ENCODE measurements at places on chromosomes 11 and 22.

GRCh38 chr22:46098525-46099475 is 51.5 kb upstream of the PPARA start:
- DNase-seq = no peak

DNA sequence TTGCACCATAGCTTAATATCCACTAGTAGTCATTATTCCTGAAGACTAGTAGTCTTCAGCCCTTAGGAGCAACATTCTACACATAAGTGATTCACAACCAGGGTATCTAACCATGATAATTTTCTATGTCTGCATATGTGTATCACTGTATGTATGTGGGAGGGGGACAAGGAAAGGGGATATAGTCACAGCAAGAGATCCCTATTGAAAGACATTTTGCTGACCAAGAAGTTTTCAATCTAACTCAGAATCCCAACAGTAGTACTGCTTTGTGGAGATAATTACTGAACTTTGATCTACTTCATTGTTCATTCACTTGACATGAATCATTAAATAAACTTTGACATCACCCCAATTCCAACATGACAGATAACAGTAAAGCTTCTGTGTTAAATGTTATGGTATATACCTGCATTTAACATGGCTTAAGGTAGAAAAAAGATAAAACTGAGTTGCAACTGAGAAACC is 10.3 kb downstream of the PIK3C2A start:
- no peak for DNase-seq

GRCh38 chr11:45468267-45468856 is 182.2 kb upstream of the SYT13 start:
- DNase-seq = no peak

- DNase-seq = no peak
These were observed 3.2 kb downstream of the NCF4 start for GRCh38 chr22:36863979-36864378.

DNA sequence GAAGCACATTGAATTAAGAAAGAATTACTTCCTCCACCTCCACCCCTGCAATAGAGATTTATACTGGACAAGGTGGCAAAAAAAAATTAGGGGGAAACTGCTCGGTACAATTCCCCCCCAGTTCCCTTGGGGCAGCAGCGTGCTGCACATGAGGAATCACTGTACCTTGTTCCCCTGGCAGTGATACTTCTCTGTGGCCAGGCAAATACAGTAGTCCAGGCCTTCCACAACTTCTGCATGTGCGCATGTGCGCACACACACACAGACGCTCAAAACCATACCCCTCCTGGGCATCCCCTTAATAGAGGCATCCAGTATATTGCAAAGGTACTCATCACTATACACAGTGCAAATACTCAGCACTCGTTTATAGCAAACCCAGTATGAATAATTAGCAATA is 68.9 kb downstream of the ARFGAP2 start:
- no peak for DNase-seq

DNA sequence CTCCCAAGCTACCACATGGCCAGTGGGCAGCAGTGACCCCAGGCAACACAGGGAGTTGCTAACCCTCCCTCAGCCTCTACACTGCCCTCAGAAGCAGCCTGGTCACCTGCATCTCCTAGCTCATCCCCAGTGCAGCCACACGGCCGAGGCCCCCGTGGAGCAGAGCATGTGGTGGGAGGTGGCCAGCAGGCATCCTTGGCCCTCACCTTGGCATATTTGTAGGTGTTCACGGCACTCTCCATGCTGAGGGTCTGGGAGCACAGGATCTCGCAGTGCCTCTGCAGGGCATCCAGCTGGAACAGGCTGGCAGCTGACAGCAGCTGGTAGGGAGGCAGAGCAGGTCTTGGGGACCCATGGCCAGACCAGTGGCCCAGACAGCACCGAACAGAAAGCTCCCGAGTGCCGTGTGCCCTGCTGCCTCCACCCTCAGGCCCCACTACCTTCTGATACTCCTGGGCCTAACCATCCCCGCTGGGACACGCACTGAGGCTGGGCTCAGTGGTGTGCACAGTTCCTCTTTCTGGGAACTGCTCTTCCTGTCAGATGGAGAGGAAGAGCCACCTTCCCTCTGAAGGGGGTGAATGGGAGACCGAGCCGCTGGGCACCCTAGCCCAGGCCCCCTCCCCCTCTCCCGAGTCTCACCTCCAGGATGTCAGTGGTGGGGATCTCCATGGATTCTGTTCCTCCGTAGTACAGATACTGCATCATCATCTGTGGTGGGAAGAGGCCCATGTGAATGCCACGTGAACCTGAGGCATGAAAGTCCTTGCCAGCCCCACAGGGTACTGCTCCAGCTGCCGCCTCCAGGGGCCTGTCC is 48.8 kb downstream of the NAT10 start:
- no peak for DNase-seq

DNA sequence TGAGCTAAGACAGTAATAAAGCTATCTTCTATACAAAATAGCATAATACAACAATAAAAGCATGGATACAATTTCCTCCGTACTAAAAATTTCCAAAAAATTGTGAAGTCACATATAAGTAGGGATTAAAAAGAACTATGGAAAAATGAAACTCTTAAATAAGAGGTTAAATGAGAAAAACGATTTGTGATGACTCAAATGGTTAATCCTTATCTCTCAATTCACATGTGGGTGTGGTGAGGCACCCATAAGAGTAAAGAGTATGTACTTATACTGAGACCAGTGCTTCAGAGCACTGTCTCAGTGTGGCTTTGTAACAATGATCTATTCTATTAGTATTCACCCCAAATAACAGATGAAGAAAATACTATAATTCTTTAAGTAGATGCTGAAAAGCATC is 25.0 kb upstream of the CCDC34 start:
- DNase-seq = no peak

DNA sequence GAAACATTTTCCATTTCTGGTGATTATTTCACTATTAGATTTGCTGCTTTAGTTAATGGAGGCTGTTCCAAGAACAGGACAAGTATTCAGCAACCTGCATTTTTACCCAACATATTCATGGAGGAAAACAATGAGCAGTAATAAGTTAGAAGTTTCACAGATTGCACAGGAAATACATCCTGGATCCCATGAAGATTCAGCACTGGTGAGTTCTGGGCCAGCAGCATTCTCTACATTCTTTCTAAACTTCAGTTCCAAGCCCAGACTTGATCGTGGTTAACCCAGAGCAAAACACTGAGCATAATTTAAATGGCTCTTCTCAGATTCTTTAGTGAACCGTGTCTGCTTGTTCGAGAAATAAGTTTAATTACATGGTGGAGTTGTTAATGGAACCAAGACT is 3.8 kb downstream of the FJX1 start:
- no peak for DNase-seq

GRCh38 chr11:116519499-116519898 is 253.3 kb downstream of the BUD13 start:
- DNase-seq = no peak

DNA sequence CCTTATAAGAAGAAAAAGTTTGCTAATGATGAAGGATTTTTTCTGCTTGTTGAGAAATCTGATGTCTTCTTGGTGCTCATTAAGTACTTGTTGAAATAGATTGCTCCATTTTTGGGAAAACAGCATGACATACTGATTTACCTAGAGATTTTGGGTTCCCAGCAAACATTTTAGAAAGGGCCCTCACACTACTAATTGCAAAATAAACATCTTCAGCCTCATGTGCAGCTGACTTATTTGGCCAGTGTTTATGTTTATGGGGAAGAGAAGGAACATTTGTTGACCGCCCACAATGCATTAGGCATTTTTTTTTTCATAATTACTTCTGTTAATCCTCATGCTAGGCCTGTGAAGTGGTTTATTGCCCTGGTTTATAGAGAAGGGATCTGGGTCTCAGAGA is 40.1 kb downstream of the LDLRAD3 start:
- DNase-seq = no peak

DNA sequence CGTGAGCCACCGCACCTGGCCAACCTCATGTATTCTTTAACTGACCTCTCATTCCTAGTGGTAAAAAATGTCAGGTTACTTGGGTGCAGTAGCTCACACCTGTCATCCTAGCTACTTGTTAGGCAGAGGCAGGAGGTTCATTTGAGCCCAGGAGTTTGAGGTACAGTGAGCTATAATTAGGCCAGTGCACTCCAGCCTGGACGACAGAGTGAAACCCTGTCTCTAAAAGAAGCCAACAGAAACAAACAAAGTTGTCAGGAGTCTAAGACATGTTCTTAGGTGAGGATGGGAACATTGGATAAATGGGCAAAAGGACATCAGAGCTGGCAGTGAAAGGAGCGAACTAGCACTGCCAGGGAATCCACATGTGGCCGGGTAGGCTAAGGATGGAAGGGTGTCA is 18.1 kb downstream of the MADD start:
- no peak for DNase-seq

GRCh38 chr11:46331282-46331984 is 15.8 kb upstream of the DGKZ start:
- DNase-seq = no peak

- no peak for DNase-seq
These were observed 78.9 kb downstream of the PDE3B start for GRCh38 chr11:14722496-14722895.
